CD4-positive, alpha-beta T cell treated with Interleukin-10 for 1 hour (primary cell): ENCODE measurements at places on chromosomes 3 and 15.

DNA sequence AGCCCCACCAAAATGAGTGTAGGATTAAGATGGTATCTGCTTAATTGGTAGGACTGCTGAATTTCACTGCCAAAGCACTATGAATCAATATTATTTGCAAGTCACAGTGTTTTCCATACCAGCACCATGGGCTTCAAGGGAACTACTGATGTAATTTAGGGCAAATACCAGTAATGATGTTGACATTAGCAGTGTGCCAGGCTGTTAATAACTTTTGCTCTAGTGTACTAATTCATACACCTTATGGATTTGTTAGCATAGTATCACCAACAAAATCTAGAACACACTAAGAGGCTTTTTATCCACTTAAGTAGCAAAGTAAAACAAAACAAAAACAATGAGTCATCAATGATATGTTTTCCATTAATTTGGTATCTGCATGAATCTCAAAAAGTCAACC, 888.2 kb downstream of the CADM2 start:
- DNase-seq, result no peak

GRCh38 chr15:100107151-100107550, 234.6 kb downstream of the ADAMTS17 start:
- DNase-seq, result no peak

- no peak for DNase-seq
Measured at GRCh38 chr3:170467007-170467406, 48.3 kb downstream of the CLDN11 start.

- no peak for DNase-seq
Measured at GRCh38 chr3:50269977-50270413, 1.0 kb downstream of the SEMA3B start.

DNA sequence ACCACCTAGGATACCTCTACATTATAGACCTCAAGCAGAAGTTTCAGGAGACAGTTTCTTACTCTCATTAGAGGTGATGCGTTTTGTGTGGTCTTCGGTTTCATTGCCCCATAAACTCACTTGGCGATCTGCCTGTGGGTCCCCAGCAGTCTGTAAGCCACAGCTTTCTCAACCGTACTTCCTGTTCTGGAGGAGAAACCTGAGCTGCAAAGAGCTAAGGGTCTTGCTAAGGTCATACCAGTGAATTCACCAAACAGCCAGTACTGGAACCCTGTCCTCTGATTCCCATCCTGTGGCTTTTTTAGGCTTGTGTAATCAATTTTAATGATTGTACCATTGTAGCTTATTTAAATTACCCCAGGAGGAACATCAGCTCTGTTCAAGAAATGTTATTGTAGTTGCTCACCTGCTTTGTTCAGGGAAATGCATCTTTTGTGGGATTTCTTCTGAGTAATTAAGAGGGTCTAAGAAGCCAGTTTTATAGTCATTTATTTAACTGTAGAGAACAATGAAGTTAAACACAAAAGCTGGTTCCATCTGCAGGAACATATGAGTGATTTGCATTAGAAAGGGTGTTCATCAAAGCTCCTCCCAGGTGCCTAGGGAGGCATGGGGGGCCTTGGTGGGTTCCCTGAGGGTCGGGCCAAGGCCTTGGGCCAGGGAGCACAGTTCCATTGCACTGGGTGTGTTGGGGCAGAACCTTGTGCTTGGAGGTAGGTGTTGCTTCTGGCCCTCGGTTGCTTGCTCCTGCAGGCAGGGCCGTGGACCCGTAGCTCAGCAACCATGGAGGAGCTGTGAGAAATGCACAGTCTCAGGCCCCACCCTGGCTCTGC, 69.6 kb downstream of the APBA2 start:
- DNase-seq, result no peak

DNA sequence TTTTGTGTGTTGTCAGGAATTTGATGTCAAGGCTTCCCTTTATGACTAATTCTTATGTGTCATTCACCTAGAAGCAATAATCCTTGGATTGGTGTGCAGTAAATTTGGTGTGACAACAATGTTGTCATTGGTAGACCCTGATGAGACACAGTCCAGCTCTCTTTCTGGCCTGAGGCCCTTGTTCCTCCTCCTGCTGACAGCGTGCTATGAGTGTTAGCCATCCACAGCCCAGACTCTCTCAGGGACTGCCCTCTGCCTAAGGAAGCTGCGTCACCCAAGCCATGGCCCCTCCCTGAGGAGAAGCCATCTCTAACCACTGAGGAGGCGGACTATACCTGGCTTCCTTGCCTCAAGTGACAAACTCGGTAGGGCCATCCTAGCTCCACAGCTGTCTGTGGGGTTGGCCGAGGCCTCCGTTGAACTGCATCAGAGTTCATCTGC, 13.3 kb upstream of the TM4SF1 start:
- DNase-seq, result no peak

DNA sequence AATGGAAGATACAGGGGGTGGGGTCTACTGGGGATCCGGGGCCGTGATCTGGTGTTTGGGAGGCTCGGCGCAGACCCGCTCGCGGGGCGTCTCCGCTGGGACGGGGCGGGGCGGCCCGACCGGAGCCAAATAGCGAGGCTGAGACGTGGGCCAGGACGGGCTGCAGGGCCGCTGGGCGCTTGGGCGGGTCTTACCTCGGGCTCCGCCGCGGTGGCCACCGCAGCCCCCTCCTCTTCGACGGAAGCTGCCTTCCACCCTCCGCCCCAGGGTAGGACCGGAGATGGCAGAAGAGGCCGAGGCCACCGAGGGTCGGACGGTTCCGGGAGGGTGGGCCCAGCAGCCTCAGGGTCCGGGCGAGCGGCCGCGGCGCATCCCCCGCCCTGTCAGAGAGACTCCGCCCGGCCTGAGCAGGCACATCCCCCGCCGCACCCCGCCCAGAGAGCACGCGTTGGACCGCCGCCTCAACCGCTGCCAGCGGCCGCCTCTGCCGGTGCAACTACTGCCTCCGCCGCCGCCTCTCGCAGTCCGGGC, 399 bp downstream of the MYO9A start:
- peak; percentile 67 for DNase-seq

GRCh38 chr3:16529264-16529663, 15.8 kb upstream of the RFTN1 start:
- peak; percentile 28 for DNase-seq

GRCh38 chr3:41075975-41076374, 123.3 kb upstream of the CTNNB1 start:
- no peak for DNase-seq

DNA sequence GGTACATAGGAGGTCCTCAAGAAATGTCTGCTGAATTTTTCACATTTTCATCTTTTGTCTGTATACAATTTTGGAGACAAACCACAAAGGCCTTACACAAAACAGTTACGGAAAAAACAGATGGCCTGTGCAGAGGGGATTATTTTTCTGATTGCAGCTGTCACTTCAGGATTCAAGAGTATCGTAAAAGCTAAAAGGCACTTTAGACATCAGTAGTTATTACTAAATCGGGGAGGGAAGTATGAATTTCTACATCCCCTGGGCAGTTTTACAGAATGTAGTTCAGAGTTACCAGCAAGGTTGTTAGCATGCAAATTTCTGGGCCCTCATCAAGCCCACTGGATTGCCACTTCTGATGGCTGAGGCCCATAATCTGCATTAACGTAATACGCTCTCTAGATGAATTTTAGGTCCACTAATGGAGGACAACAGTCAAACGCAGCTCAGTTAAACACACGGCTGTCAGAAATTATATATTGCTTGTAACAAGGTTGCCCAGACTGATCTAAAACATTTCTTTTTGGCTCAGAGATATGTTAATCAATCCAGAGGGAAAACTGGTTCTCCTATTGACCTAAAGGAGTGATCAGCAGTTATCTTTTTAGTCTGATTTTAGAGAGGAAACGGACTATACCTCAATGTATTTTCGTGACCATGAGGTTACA, 1.1 kb downstream of the RIOX2 start:
- DNase-seq, result no peak

GRCh38 chr15:71312194-71312708, 197.0 kb downstream of the THSD4 start:
- no peak for DNase-seq

DNA sequence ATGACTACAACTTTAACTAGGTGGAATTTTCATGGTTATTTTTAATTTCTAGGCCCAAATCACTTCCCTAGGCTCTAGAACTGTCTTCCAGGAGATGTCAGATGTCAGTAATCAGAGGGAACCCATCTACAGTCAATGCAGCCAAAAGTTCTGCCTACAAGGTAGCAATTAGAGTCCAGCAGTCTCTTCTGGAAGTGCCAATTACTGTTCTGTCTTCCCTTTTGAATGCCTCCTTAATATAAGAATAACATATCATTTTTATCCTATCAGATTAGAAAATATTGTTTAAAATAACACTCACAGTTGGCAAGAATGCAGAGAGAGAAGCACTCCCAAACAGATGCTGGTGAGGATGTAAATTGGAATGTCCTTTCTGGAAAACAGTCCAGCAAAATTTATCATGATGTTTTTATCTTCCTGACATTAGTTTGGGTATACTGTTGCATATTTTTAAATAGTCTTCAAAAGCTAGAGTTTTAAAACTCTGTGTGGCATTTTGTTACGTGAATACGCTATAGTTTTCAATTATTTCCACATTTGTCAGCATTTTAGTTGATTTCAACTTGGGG, 543.7 kb downstream of the FHIT start:
- DNase-seq, result no peak

DNA sequence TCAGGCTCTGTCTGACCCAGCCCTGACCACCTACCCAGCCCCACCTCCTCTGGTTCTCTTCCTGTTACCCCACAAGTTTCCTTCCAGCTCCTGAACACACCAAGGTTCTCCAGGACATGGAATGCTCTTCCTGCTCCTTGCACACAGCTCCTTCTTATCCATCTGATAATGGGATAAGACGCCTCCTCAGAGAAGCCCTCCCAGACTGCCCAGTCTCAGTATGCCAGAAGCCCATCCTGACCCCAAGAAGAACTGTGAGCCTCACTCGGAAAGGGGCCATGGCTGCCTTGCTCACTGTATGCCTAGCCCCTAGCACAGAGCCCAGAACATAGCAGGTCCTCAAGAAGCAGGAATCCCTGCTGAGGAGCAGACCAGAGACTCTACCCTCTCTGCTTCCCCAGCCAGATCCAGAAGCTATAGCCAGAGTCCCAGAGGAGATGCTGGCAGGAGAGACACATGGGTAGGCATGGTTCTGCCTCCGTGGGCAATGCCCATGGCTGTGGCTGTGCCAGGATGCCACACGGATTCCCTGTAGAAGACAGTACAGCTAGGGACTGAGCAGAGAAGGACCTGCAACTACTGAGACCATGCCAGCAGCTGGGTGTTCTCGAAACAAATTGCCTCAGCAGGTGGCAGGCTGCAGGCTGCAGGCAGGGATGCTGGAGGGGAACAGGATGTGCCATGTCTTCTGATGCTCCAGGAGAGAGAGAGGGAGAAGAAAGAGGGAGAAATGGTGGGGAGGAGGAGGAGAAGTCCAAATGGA, 74.0 kb upstream of the LINGO1 start:
- no peak for DNase-seq

DNA sequence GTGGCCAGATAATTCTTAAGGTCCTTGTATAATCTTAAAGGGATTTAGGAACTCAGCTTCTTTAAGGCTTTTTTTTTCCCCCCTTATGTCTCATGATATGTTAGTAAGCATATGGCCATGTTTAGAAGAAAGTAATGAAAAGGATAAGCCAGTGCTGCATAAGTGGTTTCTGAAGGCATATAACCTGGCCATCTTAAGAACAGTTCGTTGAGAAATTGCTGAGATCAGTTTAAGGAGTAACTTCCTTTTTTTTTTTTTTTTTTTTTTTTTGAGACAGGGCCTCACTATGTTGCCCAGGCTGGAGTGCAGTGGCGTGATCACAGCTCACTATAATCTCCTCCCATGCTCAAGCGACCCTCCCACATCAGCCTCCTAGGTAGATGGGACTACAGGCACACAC, 51.7 kb downstream of the UBE2E2 start:
- no peak for DNase-seq
